ENCODE measurements at places on chromosomes 2 and 18. TPM values are rescaled to one million over a fixed set of nuclear protein-coding genes. Genes with fewer than 3 reads are reported as not detected.

Gene HRH4
- total RNA-seq = not detected

Gene PDE11A
- total RNA-seq = not detected

Gene GPC1
- total RNA-seq = 135 TPM

Gene CYS1
- total RNA-seq = 0.30 TPM

Gene TMEM247
- not detected for total RNA-seq

Gene MAPRE2
- 14.8 TPM for total RNA-seq

Gene TBR1
- not detected for total RNA-seq

Gene DAPL1
- not detected for total RNA-seq

Gene FHOD3
- 2.9 TPM for total RNA-seq

Gene RAB31
- 9.9 TPM for total RNA-seq

Gene DTNA
- 8.3 TPM for total RNA-seq

Gene SLC16A14
- 1.0 TPM for total RNA-seq

Gene PROC
- total RNA-seq = not detected

Gene VWC2L
- not detected for total RNA-seq

Gene VWA3B
- not detected for total RNA-seq

Gene TSPYL6
- total RNA-seq = not detected

Gene BOLL
- total RNA-seq = not detected

Gene CYP26B1
- total RNA-seq = not detected

Gene SERPINB13
- total RNA-seq = not detected

Gene IL1R2
- total RNA-seq = 0.50 TPM

Gene ASB18
- total RNA-seq = not detected

Gene TUBA4B
- total RNA-seq = not detected

Gene CARF
- 2.7 TPM for total RNA-seq

Gene TRABD2A
- 6.8 TPM for total RNA-seq

Gene TNS1
- total RNA-seq = 18.3 TPM

Gene RBM45
- total RNA-seq = 14.1 TPM

Gene REG3A
- not detected for total RNA-seq

Gene LAMA1
- total RNA-seq = 6.2 TPM

Gene BZW1
- total RNA-seq = 218 TPM
